ENCODE measurements at places on chromosomes 13 and 19.

GRCh38 chr13:114089751-114090400 is 42.5 kb downstream of the RASA3 start:
- DNase-seq: no peak

DNA sequence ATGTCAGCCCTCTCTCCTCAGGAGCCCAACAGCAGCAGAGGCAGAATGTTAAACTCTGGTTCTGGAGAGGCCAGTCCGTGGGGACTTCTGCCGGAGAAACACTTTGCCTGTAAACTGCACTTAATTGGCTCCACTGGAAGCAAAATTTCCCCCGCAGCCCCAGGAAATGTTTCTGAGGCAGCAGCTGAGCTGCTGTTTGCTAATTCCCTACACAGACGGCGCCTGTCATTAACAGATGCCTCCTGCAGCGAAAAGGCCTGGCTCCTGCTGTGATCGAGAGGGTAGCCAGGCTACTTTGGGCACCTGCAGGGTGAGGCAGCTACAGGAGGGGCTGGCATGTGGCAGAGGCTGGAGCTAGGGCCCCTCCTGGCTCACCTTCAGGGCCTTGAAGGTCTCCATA is 5.2 kb upstream of the TM6SF2 start:
- no peak for DNase-seq

DNA sequence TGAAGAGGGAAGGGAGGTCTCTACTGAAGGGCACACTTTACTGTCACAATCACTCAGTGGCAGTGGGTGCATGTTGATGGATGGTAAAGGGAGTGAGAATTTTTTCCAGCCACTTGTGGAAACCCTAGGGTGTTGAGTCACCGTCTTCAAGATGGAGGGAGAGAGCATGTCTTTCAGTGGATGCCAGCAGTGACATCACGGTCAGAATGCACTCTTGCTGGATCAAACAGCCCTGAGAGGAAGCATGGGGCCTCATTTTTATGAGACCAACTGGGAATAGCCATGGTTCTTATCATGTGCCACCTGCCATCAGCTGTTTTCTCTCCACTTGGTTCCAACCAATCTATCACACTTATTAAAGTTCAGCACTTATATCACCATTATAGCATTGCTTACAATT is 182.5 kb downstream of the KCNRG start:
- DNase-seq: no peak

GRCh38 chr13:38210928-38211596 is 138.6 kb upstream of the UFM1 start:
- DNase-seq: no peak

DNA sequence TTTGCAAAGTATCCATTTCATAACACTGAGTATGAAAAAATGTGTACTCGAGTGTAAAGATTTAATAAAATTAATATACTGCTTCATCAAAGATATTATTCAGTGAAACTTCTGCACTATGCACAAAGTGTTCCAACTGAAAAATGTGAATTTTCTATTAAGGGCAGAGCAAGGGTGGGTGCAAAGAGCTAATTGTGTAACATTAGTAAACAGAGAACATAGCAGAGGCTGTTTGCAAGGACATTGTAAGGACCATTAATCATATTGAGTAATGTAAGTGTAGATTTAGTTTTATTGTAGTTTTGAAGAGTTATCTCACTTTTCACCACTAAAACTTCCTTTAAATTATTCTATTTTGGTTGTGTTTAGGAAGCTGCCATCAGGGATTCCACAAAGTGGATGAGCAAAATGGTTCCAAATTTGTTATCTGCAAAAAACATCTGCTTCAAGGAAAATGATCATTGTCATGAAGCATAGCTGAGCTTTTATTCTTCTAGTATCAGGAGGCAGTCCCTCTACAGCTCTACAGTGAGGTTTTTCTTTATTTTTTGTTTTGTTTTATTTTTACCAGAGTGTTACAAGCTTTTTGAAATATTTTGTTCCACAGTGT is 1375.4 kb downstream of the SLITRK1 start:
- no peak for DNase-seq

DNA sequence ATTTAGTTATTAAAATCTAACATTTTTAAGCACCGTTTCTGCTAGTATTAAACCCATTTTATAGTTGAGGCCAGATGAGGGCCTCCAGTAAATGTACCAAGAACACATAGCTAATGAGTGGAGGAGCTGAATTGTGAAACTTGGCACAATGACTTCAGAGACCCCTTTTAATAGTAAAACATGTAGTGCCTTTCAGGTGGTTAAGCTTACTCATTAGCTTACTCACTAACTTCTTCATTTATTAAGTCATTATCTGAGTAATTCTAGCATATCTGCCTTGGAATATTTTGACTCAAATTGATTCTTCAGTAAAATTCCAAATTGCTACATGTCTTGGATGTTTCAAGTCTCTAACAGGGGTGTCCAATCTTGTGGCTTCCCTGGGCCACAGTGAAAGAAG is 735.2 kb downstream of the LIG4 start:
- DNase-seq: no peak

DNA sequence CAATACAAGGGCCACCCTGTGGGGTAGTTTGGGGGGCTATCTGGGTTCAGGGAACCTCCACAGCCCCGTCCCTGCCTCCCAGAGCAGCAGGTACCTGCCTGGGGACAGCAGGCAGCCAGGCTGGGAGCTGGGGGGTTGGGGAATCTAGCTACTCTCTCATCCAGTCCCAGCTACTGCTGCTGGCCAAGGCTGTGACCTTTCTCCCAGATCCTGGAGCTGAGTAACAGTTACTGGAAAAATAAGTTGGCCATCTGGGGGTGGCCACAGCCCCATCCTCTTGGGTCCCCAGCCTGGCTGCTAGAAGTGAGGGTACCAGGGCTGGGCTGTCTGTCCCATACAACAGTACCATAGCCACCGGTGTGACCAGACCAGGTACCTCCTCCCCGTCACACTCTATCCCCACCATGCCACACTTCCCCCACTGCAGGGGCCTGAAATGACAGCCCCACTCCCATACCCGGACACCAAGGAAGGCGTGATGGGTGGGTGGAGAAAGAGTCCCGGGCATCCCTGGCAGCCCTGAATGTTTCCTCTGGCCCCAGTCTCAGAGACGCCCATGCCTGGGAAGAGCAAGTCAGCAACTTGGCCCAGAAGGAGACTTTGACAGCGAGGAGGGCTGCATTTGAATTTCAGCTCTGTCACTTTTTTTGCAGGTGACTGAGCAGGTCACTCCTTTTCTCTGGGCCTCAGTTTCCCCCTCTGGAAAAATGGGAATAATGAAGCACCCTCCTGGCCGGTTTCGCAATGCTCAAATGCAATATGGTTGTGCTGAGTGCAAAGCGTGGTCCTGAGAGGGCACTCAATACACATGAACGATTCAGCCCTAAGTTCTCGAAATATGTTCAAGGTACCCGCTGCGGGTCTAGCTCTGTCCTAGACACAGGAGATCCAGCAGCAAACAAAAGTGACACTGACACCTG is 30.7 kb upstream of the NFIC start:
- DNase-seq: no peak

GRCh38 chr13:29878101-29878500 is 27.7 kb upstream of the UBL3 start:
- no peak for DNase-seq

GRCh38 chr13:27792393-27793218 is at the start of gene GSX1:
Gene GSX1, plus strand, starts transcription at chr13:27792483. Its CDS starts 208 bp downstream, at chr13:27792691.
- DNase-seq: no peak

- no peak for DNase-seq
Observed at GRCh38 chr13:86758116-86758515, 913.1 kb upstream of the SLITRK5 start.

- DNase-seq: peak; percentile 68
Observed at GRCh38 chr19:35268536-35269437, at the start of gene USF2. Gene USF2, plus strand, starts transcription at chr19:35268962. Its CDS starts 140 bp downstream, at chr19:35269102.

- DNase-seq: no peak
Observed at GRCh38 chr13:112634102-112634501, 46.1 kb upstream of the TUBGCP3 start.

DNA sequence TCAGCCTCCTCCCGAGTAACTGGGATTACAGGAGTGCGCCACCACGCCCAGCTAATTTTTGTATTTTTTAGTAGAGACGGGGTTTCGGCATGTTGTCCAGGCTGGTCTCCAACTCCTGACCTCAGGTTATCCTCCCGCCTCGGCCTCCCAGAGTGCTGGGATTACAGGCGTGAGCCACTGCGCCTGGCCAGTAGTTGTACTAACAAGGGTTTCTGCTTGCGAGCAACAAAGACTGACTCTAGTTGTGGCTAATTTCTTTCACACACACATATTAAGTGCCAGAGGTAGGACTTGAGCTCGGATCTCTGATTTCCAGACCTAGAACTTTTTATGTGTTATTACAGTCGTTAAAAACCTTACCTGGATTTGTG is 635 bp upstream of the PCCA start:
- DNase-seq: no peak
